ENCODE measurements at places on chromosomes 12 and 14.

- no peak for DNase-seq
Measured at GRCh38 chr12:132774646-132775275, 13.1 kb upstream of the ANKLE2 start.

DNA sequence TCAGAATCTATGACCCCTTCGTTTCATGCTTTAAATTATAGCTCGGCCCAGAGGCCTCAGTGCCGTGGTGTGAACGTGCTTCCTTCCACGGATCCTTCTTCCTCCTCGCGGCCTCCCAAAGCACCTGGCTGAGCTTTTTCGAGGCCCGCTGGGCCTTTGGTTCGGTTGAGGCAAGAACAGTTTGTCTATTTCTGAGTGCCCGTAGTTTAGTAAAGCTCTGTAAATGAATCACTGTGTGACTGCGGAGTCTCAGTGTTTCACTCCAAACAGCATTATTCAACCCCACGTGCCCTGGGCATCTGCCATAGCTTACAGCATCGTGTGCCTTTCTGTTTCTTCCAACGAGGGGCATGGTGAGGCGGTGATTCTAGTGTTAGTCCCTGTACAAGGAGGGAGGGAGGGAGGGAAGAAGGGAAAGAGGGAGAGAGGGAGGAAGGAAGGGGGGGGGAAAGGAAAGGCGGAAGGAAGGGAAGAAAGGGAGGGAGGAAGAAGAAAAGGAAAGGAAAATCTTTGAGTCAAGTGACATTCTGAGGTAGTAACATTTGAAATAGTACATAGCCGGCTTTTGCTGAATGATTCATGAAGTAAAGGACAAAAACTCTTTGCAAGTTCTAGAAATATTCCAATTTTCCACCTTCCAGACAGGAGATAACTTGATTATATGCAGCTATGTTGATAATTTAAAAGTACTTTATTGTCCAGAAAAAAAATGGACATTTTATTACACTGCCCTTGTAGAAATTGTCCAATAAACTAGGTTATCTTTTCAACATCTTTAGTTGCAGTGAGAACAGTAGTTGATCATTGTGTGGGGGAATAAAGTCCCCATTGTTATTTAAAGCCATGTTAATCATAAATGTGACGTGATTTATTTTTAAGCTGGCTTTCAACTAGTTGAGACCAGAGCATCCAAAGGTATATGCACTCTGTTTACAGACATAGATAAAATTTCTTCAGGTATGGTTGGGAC, 1.2 kb upstream of the TRIM9 start:
- peak; percentile 37 for DNase-seq

DNA sequence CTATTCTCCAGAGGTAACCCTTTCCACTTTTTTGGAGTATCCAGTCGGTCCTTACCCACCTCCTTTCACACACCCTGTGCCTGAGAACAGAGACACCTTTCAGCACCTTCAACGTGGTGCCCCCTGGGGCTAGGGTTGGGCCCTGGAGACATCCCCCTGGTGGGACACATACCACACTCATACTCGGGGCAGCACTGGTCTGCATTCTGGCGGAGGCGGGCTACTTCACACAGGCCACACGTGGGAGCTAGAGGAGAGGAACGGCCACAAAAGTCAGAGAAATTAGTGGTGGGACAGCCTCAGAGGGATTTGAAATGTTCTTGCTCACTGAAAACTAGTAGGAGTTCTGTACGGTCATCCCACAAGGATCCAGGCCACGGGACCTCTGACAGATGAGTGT, 39.8 kb upstream of the ANO2 start:
- DNase-seq, result no peak

DNA sequence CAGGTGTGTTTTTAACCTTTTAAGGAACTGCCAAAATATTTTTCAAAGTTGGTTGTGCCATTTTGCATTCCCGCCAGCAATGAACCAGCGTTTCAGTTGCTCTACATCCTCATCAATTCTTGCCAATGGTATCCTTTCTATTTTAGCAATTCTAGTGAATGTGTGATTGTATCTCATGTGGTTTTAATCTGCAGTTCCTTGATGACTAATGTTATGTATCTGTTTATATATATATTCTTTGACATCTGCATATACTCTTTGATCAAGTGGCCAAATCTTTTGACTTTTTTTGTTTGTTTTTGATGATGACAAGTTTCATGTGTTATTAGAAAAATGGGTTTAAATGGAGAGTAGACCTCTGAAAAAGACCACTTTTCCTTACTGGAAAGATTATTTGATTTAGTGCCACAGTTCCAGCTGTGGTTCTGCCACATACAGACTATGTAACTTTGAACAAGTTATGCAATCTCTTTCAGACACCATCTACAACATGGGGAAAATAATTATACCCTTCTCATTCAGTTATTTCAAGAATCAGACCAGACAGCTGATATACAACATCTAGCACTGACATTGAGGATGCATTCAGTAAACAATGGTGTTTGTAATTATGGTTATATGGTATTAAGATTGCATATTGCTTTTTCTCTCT, 146.3 kb upstream of the CNOT2 start:
- no peak for DNase-seq

- DNase-seq, result no peak
Measured at GRCh38 chr14:23816371-23816770, 137.2 kb upstream of the DHRS4 start.

DNA sequence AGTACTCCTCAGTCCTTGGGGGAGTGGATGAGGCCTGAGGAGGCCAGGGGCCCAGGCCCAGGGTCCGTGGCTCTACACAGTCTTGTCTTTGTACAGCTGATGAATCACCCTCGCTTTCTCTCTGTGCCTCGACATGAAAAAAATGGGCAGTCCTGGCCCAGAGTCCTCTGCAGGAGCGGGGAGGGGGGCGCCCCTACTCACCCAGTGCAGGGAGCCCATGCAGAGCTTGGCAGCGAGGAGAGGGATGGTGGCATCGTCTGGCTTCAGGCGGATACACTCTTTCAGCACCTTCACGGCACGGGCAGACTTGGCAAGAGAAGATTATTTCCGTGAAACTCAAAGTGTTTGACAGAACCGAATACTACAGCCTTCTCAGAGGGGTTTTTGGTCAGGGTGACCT, 159.3 kb downstream of the TTC7B start:
- no peak for DNase-seq

DNA sequence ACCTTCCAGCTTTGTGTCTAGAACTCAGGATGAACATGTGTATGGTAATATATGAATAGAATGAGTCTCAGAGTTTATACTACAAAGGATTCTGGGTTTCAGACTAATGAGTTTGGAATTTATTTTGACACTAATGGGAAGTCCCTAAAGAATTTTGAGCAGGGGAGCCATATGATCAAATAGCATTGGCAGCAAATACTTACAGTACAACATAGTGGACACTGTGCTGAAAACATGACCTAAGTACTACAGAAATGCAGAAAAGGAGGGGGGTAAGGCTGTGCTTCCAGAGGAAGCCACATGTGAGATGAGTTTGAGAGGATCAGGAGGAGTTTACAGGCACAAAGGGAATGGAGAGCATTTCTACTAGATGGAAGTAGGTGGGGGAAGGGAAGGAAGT, 225.8 kb downstream of the C12orf42 start:
- DNase-seq, result no peak

DNA sequence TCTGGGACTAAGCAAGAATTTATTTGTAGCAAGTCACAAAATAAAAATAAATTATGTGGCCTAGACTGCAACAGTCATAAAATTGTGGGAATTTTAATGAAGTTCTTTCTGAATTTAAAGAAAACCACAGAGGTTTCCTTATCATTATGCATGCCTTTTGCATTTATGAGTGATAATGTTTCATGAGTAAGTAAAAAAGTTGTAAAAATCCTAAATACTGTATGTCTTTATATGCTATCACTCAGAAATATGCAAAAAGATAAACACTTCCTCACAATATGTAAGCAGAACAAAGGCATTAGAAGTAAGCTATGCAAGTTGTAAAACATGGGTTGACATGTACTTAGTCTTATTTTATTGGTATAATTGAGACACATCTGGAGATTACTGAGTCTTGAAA, 239.4 kb upstream of the PDE3A start:
- DNase-seq, result no peak

DNA sequence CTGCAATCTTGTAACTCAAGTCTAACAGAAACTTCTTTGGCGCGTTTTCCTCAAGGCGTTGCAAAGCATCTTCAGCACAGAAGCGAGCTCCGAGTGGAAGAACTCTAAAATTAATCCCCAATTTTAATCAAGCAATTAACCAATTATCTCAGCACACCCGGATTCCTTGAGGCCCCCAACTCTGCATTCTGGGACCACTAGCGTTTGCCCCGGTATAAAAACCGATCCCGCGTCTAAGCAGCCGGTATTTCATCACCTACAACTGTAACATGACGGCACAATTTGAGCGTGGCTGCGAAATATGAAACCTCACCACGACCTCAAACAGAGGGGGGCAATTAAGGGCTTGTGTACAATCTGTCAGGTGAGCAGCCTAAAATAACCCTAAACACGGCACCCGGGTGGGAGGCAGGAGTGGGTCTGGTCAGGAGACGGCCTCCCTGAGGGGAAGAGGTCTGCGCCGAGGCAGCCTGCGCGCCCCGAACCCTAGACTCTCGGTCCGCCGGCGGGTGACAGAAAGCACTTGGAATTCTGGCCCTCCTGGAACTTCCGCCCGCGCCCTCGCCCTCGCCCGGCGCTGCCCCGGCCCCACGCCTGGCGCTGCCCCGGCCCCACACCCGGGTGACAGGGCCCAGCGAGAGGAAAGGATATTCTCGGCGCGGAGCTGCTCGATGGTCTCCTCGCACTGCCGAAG, 594 bp downstream of the ZCCHC8 start:
- peak; percentile 47 for DNase-seq

DNA sequence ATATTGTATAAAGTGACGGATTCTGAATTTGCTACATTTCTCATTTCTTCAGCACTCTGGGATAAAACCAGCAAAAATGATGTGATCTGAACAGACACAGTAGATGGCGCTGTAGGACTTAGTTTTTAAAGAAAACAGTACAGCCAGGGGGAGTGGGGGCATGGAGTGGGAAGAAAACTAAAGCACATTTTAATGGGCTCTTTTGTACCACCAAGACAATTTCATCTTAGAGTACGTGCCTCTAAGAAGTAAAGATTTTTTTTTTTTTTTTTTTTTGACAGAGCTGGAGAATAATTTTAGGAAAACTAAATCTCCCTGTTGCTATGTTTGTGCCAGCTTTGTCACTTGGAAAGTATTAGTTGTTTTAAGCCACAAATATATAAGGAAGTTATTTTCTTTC, 124.4 kb downstream of the RAD51B start:
- DNase-seq, result peak; percentile 83

DNA sequence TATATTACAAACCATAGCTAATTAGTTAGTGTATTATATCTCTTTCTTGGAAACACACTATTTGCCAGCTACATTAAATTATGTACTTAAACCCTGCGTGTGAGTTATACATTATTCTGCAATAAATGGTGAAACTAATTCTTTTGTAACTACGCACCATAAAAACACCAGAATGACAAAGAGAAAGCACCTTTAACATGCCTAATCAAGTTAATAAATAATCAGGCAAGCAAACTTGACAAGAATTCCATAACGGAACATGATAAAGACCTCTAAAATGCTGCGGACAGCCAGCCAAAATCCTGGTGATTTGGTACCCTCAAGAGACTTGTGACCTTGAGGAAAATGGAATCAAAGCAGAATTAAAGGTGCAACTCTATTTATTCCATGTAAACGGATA, 375.3 kb upstream of the KITLG start:
- no peak for DNase-seq

DNA sequence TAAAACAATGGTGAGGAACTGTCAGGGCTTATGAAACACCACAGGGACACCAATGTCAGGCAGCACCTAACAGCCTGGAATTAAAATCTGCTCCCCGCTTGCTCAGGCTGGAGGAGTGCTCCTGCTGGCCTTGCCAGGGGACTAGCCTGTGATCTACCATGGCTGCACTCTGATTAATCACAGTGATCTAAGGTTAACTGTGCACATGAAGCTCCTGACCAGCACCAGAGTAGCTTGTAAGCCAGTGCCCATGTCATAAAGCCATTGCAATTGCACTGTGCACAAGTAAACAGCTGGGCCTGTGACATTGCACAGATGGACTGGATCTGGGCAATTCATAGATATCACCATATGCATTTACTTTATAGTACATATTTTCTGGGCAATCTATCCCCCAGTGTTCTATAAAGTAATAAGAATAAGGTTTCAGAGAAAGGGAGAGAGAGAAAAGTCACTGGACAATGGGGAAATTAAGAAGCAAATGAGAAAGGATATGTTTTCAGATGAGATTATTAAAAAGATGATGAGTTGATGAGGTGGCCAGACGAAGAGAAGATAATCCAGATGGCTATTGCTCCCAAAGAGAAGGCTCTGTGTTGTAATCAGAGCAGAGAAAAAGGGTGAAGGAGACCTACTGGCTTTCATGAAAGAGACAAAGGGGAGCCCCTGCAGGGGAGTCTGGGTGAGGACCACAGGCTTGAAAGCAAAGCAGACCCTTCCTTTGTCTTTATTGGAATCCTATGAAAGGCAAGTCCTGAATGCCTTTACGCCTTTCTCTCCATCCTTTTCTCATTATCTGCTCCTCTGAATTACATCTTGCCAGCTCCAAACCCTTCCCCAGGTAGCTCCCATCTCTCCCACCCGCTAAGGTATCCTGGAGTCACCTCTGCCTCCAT, 145.8 kb downstream of the SLC38A6 start:
- no peak for DNase-seq

- DNase-seq, result peak; percentile 4
Measured at GRCh38 chr12:115998119-115998633, 279.3 kb downstream of the MED13L start.

GRCh38 chr14:84579292-84579691, 950.7 kb upstream of the FLRT2 start:
- no peak for DNase-seq

DNA sequence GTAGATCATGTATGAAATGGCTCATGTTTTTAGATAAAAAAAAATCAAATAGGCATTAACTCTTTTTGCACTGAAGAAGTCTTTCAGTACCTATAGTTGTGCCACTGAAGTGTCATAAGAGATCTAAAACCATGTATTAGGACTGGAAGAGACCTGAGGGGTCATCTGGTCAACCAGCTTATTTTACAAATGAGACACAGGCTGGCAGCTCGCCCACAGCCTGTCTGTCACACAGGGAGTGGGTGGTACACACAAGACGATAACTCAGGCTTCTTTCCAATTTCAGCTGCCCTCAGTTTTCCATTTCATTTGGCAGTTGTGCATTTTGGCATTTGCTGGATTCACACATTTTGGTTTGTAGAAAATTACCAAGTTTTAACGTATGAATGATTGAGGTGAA, 34.7 kb downstream of the C12orf75 start:
- DNase-seq, result no peak

DNA sequence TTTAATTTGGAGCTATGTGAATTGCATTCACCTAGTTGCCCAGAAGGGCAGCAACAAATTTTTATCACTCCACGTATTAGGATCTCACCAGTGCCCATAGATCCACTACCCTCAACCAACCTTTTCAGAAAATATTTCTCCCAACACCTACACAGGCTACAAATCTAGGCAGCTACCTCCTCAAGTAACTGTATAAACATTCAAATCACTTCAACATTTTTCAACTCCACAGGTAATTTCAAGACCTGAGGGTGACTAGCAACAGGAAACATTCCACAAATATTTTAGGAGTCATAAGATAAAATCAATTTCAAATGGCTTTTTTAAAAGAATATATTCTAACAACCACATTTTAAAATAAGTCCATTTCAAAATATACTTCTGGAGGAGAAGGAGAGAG, 12.9 kb downstream of the PHLDA1 start:
- no peak for DNase-seq
